ENCODE measurements at places on chromosomes 6 and 20.

DNA sequence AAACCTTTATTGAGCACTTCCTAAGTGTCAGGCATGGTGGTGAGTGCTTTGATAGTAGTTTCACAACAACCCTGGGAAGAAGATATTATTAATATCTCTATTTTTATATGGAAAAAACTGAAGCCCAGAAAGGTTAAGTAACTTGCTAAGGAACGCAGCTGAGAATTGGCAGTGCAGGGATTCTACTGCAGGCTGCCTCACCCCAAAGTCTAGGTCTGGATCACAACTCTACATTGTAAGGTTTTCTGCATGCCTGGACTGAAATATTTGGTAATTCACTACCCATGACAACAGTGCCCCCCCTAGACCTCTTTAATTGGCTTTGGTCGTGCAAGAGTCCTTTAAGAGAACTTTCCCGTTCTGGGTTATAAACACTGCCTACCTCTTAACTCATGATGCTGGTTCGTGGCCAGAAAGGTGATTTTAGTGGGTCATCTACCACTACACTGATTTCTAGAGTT is 67.1 kb upstream of the KCNQ5 start:
- H3K27ac ChIP-seq = no peak overlapping the region
- peaks cover 2% of the 10 kb centered on the region for H3K4me1 ChIP-seq
- no peak for DNase-seq
- H3K36me3 ChIP-seq = no peaks in the 10 kb centered on the region
- H3K4me3 ChIP-seq = no peak overlapping the region
- H3K27me3 ChIP-seq = no peaks in the 10 kb centered on the region

- H3K4me1 ChIP-seq = no peaks in the 10 kb centered on the region
- peaks cover 14% of the 10 kb centered on the region for H3K27me3 ChIP-seq
- no peak for DNase-seq
- no peak overlapping the region for H3K4me3 ChIP-seq
- no peak overlapping the region for H3K27ac ChIP-seq
These were observed 73.8 kb downstream of the SASH1 start for GRCh38 chr6:148416330-148416965.

- H3K4me1 ChIP-seq = peaks cover 36% of the 10 kb centered on the region
- peaks cover 5% of the 10 kb centered on the region for H3K36me3 ChIP-seq
- peaks cover 42% of the 10 kb centered on the region for H3K27me3 ChIP-seq
- peak within 1 kb of the TSS; percentile 81 for H3K27ac ChIP-seq
- DNase-seq = peak; percentile 25
These were observed at the start of gene ZSCAN9 for GRCh38 chr6:28225056-28225834. Gene ZSCAN9, plus strand, starts transcription at chr6:28225275. Its CDS starts 1,810 bp downstream, at chr6:28227085.

DNA sequence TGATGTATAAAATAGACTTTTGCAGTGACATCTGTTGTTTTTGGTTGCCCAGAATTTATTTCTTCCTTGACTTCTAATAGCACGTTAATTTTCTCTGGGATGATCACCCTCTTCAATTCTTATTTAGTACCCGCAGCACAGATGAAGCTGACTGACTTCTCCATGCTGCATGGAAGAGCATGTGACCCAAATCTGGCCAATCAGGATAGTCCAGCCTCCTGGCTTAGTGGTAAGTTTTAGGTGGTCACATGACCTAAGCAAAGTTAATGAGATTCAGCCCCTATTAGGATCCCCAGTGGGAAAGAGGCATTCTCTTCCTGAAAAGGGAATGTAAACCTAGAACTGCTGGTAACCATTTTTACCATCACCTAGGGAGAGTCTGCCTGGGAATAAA is 13.8 kb upstream of the SIRT5 start:
- no peaks in the 10 kb centered on the region for H3K4me1 ChIP-seq
- peaks cover 6% of the 10 kb centered on the region for H3K27me3 ChIP-seq
- no peak overlapping the region for H3K27ac ChIP-seq
- no peak for DNase-seq
- no peak overlapping the region for H3K4me3 ChIP-seq

DNA sequence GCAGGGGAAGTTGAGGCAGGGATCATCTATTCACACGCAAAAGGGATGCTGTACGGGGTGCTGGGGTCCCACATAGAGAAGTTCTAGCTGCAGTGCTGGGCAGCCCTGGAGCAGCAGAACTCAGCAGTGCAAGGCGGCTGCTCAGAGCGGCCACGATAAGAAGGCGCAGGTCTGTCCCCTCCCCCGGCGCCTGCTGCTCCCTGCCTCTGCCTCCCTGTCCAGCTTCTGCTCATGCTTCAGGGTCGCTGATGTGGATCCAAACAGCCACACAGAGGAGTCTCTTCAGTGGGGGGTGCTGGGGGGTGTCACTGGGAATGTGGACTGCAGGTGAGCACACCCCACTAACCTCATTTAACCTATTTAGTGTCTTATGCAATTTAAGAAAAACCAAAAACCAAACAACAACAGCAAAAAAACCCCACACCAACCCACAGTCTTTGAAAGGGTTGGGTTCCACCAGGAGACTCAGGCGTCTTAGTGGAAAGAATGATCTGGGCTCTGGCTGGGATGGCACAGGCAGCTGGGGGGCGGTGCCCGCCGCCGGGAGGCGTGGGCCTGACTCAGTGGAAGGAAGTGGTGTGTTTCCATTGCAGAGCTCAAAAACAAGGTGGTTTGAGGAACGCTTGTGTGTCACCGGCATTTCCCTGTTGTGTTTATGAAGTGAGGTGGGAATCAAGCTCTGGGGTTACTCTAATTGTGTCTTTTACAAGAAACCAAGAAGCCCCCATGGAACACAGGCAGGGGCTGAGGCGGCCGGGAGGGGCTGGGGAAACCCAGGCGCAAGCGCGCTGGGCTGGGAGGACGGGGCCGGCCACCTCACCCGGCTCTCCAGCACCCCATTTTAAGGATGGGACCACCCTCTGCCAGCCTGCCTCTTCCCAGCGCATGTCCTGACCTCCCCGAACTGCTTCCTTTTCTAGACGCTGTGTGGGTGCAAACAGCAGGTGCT is 55.1 kb downstream of the IRF4 start:
- peaks cover 70% of the 10 kb centered on the region for H3K4me1 ChIP-seq
- H3K36me3 ChIP-seq = peaks cover 4% of the 10 kb centered on the region
- peak overlapping the region; percentile 91 for H3K27ac ChIP-seq
- no peaks in the 10 kb centered on the region for H3K27me3 ChIP-seq

GRCh38 chr6:88626460-88626859 is 337.0 kb downstream of the RNGTT start:
- no peak overlapping the region for H3K4me3 ChIP-seq
- DNase-seq = no peak
- no peaks in the 10 kb centered on the region for H3K27me3 ChIP-seq
- no peak overlapping the region for H3K27ac ChIP-seq
- peaks cover 5% of the 10 kb centered on the region for H3K36me3 ChIP-seq

All from activated CD4-positive, alpha-beta T cell treated with anti-CD3 and anti-CD28 coated beads, Interleukin-2, amount 10 ng/mL, durations not matched to agents 7 days and 5 days (primary cell).